ENCODE measurements at places on chromosomes 2 and 18.

DNA sequence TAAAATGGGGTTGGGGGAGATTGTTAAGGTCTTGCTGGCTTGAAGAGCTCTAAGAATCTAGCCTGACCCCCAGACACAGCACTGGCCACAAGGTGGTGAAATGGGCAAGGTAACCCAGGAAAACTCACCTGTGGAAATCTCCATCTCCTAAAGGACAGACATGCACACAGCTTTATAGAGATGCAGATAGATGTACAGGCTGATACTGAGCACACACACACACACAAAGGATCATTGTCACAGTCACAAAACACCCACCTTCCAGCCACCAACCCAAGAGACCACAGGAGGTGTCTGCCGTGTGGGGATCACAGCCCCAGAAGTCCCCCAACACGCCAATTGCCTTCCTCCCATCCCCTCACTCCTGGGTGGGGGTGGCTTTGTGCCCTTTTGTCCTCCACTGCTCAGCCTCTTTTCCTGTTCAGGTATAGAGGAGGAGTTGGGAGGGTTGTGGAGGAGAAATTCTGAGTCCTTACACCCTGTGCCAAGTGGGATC lies 3.2 kb upstream of the CYP26B1 start:
- DNase-seq: no peak

GRCh38 chr2:1731963-1732768 lies 12.1 kb downstream of the PXDN start:
- peak; percentile 95 for DNase-seq

- no peak for DNase-seq
These were observed 8.9 kb downstream of the TMSB10 start for GRCh38 chr2:84914334-84914733.

DNA sequence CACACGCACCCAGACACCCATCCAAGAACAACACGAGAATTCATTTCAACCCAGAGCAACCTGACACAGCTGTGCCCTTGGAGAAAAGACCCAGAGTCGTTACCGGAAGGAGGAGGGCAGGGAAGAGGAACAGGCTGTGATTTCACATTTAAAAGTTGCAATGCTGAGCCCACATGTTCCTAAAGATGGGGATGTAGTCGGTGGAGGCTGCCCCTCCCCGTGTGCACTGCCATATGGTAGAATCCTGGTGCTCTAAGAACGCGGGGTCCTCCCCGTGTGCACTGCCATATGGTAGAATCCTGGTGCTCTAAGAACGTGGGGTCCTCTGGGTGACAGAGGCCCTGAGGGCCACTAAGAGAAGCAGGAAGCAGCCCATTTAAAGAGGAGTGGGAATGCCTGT lies 10.9 kb downstream of the MTERF4 start:
- DNase-seq: no peak

DNA sequence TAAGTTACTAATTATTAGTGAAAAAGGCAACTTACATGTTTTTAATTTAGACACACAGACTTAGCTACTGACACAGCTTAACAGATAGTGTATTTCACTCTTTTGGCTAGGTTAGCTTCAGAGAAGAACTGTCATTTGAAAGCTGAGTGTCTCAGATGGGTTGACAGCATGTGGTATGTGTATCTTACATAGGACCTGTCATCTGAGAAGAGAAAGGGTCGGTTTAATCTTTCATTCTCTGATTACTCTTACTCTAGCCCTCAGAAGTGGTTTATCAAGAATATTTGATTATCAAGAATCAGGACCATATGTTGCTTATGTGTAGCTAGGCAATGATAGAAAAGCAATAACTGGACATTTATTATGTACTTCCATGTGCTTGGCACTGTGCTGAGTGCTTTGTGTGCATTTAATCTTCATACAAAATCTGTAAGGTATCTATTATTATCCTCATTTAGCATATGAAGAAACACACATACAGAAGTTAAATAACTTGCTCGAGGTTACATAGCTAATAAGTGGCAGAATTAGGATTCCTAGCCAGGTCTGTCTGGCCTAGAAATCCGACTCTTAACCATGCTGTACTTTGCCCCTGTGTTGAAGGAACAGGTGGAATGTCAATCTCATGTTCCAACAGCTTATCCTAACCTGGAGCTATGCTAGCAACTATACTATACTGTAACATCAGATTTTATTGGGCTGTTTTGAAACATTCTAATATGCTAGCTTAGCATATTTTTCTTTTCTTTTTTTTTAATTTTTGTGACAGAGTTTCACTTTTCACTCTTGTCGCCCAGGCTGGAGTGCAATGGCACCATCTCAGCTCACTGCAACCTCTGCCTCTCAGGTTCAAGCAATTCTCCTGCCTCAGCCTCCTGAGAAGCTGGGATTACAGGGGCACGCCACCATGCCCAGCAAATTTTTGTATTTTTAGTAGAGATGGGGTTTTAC lies 28.4 kb downstream of the CFLAR start:
- no peak for DNase-seq

- peak; percentile 31 for DNase-seq
These were observed 427.0 kb upstream of the TNP1 start for GRCh38 chr2:217286833-217287232.

DNA sequence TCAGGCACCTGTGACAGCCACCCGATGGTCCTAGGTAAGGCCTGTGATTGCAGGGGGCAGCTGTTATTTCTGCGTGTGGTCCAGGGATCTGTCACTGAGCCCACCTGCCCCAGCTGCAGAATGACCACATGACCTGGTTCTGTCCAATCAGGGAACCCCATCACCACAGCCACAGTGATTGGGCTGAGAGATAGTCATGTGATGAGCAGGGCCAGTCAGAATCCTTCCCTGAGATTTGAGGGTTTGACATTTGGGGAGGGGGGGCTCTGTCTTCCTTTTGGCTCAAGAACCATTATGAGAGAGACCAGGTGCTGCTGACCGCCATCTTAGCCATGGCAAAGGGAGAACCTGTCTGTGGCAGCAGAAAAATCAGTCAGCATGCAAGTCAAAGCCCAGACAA lies 147.2 kb downstream of the SMAD7 start:
- DNase-seq: no peak

GRCh38 chr2:112794841-112795240 lies 10.5 kb upstream of the IL1A start:
- no peak for DNase-seq

GRCh38 chr18:55868909-55869308 lies 280.9 kb upstream of the TCF4 start:
- DNase-seq: peak; percentile 64

- peak; percentile 10 for DNase-seq
These were observed 916 bp downstream of the TNFRSF11A start for GRCh38 chr18:62325806-62326645.

DNA sequence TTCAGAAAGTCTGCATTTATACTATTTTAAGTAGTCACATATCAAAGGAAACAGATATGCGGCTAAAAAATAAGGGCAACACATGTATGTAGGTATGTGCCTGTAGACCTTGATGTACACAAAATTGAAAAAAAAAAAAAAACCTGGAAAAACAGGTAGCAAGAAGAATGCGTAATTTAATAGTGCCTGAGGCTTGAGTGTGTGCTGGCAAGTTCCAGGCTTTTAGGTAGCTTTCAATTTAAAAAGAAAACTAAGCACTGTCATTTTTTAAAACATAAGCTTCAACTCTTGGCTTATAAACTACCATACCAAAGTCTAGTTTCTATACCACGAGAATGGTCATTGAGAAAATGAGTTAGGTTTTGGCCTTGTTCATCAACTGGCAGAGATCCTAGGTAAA lies 72.3 kb downstream of the OTX1 start:
- no peak for DNase-seq

DNA sequence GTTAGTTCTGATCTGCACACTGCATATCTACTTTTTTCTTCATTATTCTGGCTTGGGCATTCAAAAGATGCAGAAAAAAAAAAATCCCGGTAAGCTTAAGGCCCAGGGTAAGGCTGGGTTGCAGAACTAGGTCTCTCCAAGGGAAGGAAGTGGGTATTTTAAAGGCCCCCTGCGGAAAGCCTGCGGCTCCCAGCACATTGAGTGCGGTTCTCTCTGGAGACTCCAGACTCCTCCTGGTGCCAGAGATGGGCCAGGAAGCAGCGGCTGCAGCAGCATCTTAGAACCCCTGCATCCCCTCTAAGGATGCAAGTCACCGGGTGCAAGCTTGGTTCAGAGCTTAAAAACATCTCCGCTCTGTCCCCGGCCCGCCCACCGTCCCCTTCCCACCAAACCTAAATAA lies 49.5 kb downstream of the TGIF1 start:
- DNase-seq: no peak

DNA sequence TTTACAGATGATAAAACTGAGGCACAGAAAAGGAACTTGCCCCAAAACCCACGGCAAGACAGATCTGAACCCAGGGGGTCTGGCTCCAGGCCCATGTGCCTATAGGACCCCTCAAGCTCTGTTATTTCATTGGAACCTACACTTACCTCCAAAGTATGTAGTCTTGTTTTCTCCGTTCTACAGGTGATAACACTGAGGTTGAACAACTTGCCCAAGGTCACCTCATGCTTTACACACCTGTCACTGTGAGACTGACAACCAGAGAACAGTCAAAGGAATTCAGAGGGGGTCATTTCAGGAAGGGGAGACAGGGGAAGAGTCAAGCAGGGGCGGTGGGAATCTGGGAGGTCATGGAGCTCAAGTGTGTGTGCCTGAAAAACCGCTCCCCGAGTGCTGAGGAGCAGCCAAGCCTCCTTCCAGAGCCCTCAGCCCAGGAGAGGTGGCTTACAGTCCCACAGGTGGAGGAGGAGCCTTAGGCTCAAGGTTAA lies 47.7 kb downstream of the SERTAD2 start:
- DNase-seq: no peak

- DNase-seq: peak; percentile 58
These were observed 16.5 kb upstream of the SLC20A1 start for GRCh38 chr2:112629224-112629623.

DNA sequence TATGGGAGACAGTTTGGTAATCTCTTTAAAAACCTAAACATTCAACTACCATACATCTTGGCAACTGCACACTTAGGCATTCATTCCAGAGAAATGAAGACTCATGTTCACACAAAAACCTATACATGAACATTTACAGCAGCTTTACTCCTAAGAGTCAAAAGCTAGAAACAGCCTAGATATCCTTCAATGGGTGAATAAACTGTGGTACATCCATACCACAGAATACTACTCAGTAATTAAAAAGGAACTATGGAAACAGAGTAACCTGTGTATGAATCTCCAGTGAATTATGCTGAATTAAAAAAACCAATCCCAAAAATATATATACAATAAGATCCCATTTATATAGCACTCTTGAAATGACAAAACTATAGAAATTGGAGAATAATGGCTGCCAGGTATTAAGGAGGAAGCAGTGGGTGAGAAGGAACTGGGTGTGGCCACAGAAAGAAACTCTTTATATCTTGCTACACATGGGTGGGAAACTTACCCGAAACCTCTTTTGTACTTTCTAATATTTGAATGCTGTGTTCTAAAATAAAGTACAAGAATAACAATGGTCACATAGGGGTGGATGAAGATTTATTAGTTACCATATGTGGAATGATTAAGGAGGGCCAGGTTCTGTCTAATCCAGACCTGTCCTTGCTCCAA lies 13.7 kb downstream of the SESTD1 start:
- DNase-seq: no peak

DNA sequence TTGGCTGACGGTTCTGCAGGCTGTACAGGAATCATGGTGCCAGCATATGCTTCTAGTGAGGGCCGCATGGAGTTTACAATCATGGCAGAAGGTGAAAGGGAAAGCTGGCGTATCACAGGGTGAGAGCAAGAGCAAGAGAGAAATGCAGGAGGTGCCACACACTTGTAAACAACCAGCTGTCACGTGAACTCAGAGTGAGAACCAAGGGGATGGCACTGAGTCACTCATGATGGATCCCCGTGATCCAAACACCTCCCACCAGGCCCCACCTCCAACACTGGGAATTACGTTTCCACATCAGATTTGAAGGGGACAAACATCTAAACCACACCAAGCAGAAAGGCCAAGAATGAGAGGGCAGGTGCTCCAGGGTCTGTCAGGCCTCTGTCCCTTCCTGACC lies 185.0 kb upstream of the PID1 start:
- no peak for DNase-seq

DNA sequence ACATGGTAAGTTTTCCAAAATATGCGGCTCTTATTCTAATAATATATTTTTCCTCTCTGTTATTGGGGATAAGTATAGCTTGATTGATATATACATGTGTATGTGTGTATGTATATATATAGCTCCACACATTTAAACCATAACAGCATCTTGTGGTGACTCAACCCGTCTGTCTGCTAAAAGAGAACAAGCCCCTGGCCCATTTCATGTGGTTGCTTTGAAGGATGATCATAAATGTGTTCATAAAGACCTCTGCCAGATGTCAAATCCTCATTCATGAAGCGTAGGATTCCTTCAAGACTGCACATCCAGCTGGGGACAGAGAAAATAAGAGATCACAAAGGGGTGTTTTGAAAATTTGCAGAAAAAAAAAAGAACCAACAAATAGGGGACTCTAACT lies 79.3 kb downstream of the RHOB start:
- DNase-seq: no peak

GRCh38 chr2:78416625-78417300 lies 608.7 kb upstream of the REG3G start:
- DNase-seq: no peak

GRCh38 chr2:71640489-71640888 lies 187.1 kb downstream of the DYSF start:
- no peak for DNase-seq

GRCh38 chr2:27307287-27307544 lies 1.0 kb downstream of the UCN start:
- DNase-seq: no peak

- no peak for DNase-seq
These were observed 38.9 kb upstream of the LDLRAD4 start for GRCh38 chr18:13179566-13180113.

DNA sequence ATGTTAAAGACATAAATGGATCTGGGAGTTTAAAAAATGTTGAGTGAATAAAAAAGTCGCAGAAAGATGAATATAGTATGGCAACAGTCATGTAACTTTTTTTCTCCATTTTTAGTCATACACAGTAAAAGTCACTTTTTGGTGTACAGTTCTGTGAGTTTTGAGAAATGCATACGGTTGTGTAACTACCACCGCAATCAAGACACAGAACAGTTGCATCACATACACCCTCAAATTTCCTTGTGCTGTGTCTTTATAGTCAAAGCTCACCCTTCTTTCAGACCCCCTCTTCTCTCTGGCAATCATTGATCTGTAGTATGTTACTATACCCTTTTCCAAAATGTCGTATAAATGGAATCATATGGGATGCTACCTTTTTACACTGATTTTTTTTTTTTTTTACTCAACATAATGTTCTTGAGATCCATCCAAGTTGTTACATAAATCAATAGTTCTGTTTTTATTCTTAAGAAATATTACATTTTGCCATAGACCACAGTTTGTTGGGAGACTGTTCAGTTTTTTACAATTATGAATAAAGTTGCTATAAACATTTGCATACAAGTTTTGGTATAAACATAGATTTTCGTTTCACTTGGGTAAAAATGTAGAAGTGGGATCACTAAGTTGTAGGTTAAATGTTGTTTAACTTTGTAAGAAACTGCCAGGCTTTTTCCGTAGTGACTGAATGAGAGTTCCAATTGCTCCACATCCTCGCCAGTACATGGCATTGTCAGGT lies 35.4 kb upstream of the AGFG1 start:
- DNase-seq: no peak

All from fibroblast of mammary gland (primary cell).